ENCODE measurements at places on chromosomes 5 and 9.

DNA sequence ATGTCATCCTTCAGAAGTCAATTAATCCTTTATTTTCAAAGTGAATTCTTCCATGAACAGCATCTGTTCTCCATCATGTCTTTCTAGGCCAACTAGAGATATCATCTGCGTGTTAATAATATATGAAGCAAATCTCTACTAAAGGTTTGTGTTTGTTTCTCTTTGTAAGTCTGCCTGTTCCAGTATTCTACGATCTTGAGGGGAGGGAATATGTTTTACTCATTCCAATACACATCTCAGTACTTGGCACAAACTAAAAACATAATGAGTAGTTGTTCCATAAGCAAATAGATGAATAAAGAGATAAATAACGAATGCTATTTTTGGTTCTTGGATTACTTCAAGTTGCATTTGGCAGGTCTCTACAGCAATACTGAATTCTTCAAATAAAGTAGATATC lies 470.7 kb upstream of the GRIN3A start:
- no peak for DNase-seq

- no peak for DNase-seq
Measured at GRCh38 chr9:8825585-8826147, 1026.1 kb upstream of the DMAC1 start.

DNA sequence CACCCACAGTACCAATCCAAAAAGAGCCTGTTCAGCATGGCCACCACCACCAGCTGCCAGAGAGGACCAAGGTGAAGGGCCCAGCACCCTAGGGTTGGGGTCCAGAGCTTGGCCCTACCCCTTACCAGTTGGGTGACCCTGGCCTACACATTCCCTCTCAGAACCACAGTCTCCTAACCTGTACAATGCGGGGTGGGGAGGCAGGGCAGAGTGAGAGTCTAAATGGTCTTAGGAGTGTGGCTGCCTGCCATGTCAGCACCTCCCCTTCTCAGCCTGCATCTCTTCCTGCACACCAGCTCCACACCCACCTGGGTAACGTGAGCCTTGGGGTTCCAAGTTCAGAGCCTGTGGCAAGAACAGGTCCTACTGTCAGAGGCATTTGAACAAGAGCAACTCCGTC lies 92.2 kb downstream of the C5orf15 start:
- DNase-seq, result no peak

GRCh38 chr5:164146223-164146622 lies 640.8 kb downstream of the MAT2B start:
- no peak for DNase-seq

DNA sequence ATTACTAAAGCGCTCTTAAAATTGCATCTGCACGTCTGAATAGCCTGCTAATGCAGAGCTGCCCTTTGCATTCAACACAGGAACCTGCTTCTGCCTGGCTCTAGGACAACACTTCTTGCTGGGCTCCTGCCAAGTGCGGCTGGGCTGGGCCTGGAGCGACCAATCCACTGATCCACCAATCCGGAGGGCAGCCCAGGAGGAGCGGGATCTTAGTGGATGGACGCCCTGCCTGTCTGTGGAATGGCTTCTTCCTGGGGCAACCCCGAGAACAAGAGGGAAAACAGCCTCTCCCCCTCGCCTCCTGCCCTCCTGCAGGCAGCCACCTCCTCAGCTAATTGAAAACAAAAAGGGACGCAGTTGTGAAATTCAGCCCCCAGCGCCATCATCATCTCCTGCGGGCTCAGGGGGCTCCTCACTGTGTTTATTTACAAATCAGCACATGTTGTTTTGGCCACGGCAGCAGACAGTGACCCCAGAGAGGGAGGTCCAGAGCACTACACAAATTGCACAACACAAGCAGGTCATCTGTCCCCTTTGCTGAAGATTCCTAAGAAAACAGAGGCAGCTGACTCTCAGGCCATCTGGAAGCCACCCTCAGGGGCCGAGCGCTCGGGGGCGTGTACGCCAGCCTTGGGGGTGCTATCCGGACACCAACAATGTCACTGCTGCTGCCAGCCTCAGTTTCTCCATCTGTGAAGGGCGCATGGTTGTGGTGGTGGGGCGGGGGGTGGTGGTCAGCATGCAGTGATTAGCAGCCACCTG lies 57.3 kb downstream of the GADD45G start:
- DNase-seq, result peak; percentile 98

- no peak for DNase-seq
Measured at GRCh38 chr9:37426846-37427245, 4.3 kb downstream of the GRHPR start.

DNA sequence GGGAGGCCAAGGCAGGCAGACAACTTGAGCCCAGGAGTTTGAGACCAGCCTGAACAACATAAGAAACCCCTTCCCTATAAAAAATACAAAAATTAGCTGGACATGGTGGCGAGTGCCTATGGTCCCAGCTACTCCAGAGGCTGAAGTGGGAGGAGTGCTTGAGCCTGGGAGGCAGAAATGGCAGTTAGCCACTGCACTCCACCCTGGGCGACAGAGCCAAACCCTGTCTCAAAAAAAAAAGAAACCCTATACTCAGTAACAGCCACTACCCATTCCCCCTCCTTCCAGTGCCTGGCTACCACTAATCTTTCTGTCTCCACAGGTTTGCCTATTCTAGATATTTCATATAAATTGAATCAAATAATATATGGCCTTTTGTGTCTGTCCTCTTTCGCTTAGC lies 14.3 kb upstream of the SIL1 start:
- DNase-seq, result no peak

DNA sequence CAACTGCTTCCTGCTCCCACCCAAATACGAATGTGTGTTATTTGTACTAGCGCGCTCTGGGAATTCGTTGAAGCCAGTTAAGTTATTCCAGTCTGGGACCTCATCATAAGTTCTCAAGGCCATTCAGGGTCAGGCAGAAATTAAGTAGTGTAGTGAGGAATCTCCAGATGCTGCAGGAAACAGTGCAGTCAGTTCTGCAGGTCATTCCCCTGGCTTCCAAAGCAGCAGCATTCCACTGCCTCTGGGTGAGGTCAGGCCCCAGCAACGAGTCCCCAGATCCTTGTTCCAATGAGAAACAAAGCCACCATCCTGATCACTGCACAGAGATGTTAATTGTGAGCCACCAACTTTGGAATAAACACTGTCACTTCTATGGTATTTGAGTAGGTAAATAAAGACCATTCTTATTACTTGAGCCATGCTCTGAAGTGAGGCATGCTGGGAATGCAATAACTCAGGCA lies 33.1 kb downstream of the SVEP1 start:
- DNase-seq, result peak; percentile 12

DNA sequence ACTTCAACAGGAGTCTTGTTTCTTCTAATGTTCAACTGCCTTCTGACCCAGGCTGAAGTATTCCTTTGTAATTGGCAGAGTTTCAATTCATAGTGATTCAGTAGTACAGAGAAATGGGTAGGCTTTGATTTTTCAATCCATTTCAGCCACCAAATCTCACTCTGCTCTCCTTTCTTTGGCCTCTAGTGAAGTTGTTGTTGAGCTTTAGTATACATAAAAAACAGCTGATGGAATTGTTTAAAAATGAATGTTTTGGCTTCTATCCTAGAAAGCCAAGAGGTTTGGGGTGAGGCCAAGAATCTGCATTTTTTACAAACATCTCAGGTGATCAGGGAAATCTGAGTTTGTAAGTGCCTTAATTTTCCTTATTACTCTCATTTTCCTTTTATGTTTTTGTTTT lies 182.9 kb upstream of the MAP1B start:
- peak; percentile 60 for DNase-seq

DNA sequence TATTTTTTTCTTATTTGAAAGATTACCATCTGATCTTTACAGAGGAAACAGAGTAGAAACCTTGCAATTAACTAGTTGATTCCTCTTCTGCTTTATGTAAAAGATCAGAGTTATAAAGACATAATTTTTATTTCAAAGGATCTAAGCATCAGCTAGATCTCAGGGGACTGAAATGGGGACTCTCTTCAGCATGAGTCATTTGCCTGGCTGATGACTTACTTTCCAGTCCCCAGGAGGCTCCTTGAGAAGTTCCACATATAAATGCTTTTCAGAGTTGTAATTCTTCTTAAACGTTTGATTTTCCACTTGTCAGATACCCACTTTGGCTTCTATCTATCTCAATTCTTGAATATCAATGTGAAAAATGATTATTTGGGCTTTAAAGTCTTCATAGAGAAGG lies 389.4 kb downstream of the RAB3C start:
- peak; percentile 8 for DNase-seq

DNA sequence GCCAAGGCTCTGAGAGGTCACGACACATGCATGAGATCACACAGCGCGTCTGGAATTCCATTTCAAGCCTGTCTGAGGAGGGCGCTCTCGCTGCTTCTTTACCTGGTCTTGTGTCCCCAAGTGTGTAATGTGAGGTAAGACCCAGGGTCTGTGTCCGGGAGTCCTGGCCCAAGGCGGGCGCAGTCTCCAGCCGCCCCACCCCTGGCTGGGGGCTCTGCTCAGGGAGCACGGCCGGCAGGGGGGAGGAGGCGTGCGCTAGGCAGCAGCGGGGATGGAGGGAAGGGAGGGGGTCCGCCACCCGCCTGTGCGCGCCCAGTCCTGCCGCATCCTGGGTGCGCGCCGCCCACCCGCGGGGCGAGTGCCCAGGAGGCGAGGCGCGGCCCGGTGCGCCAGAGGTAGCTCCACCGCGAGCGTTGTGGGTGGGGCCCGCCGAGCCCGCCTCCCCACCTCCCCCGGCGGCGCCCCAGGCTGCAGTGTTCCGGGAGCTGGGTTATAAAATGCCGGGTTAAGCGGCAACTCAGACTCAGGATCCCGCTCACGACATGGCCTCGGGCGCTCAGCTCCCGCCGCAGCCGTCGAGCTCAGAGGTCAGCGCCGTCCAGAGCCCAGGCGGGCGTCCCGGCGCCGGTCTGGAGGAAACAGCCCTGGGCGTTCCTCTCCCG lies at the start of gene CCNI2:
TSS of gene CCNI2 (plus strand) at position 473 of the 662 bp plus-strand sequence. CDS start at position 543, 70 bp downstream.
- DNase-seq, result peak; percentile 22

DNA sequence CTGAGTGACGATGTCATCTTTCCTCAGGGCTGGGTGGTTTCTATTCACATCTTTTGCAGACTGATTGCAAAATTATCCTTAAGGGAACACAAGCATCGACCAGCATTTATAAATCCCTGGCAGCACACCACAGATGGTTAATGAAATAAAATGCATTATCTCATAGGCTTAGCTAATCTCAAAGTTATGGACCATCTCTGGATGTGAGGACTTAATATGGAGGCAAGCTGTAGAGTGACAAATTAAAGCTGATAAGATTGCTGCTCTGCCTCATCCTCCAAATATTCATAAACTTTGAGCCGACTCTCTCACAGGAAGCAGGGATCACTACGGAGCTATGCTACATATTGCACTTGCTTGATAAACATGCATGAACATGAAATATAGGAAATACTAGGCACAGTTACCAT lies 663.2 kb upstream of the RGMB start:
- peak; percentile 58 for DNase-seq

DNA sequence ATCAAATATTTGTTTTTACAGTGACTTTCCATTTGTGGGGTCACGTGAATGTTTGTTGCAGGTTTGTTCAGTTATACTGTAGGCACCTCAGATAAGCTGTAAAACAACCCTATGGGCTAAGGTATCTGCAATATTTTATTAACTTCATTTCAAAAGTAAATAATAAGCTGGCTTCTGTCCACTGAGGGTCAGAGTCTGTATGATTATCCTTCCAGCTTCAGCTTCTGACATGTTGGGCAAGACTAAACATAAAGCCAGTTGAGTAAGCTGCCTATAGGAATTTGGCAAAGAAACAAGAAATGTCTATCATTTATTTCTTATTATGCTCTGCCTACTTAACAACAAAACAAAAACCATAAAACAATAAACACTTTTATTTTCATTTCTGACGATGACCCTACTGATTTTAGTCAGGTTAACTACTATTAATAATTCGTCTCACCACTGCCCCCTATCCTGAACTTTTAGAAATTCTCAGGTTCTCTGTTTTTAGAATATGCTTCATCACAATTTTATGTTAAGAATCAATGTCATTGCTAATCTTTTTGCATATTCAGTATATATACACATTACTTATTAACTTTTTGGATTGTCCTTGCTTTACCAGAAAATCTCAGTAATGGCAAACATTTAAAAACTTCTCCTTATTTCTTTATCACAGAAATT lies 413.6 kb upstream of the ADAMTSL1 start:
- DNase-seq, result peak; percentile 3

DNA sequence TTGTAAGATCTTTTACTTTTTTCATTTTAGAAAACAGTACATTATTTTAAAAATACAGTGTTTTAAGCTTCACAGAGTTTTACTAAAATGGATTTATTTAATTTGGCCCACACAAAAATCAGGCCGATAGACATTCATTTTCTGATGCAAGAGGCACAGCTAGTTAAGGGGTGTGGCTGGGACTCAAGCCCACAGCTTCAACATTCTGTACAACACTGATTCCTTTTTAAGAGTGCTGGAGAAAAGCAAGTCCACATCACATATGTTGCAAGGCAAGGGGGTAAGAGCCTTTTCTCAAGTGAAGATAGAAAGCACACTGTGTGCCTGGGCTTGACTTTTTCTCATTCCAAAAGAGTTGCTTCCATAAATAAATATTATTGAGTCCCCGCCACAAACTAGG lies 195.9 kb downstream of the RFK start:
- peak; percentile 48 for DNase-seq

- no peak for DNase-seq
Measured at GRCh38 chr9:92711844-92712243, 41.9 kb upstream of the IPPK start.

- DNase-seq, result peak; percentile 80
Measured at GRCh38 chr9:32430720-32431119, 46.3 kb downstream of the ACO1 start.

- peak; percentile 79 for DNase-seq
Measured at GRCh38 chr5:151470439-151470838, 23.0 kb downstream of the SLC36A1 start.

GRCh38 chr5:1038417-1039209 lies 30.0 kb downstream of the NKD2 start:
- no peak for DNase-seq

DNA sequence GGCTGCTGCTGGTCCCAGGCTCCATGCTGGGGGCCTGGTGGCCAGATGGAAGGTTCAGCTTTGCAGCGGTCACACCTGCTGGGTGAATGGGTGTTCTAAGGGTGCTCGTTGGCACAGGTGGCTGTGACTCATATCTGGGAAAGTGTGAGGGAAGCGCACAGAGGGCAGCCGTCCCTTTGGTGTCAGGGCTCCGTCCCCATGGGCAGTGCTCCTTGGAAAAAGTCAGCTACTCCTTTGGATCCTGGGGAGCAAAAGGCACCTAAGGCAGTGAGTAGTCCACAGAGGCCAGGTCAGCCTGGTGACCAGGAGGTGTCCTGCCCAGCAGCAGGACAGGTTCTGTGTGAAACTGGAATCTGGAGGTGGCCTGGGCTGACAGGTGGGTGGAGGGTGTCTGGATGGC lies 18.4 kb upstream of the GBGT1 start:
- DNase-seq, result no peak

DNA sequence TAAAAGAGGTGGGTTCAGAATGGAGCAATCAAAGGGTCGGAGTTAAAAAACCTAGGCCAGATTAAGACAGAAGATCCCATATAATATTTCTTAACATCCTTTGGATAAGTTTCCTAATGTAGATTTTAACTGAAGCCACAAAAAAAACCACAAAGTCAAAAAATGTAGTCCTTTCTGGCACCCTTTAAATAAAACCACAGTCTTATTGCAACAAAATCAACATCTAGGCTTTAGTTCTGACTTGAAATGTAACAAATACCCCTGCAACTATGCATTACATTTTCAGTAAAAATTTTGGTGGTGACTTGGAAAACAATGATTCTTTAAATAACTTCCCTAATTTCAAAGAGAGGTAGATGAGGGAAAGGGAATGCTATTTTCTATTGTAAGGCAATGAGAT lies 109.2 kb downstream of the PSAT1 start:
- no peak for DNase-seq

- peak; percentile 60 for DNase-seq
Measured at GRCh38 chr5:140245341-140245740, 57.6 kb downstream of the PFDN1 start.

- no peak for DNase-seq
Measured at GRCh38 chr5:94228791-94229190, 389.6 kb downstream of the KIAA0825 start.

All from cardiac fibroblast (primary cell).